Esophagus muscularis mucosa (tissue), 4 donors: ENCODE measurements at places on chromosomes 7 and 10. TPM values are rescaled to one million over a fixed set of nuclear protein-coding genes. Genes with fewer than 3 reads are reported as not detected.

PRR15 gene
- not detected for total RNA-seq

- no peak for DNase-seq
These were observed 2.2 kb upstream of the ACHE start for GRCh38 chr7:100897772-100898454.

- DNase-seq, result no peak
These were observed 439.5 kb downstream of the NEBL start for GRCh38 chr10:20457649-20458048.

DNA sequence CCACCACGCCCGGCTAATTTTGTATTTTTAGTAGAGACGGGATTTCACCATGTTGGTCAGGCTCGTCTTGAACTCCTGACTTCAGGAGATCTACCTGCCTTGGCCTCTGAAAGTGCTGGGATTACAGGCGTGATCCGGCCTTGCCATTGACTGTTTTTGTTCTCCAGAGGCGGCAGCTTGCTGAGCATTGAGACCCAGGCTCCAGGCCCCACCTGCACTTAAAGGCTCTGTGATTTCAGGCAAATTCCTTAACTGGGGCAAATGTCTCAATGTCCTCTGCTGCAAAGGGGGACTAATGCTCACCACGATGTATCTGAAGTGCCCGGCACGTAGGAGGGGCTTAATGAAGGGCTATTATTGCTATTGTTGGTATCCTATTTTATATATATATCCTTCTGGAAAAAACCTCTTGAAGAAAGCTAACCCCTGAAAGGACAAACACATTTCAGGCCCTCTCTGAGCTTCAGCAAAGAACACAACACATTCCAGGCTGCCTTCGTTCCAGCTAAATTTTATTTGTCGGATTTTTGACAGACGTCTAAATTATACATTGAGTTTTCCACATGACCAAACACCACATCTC, 29.0 kb downstream of the TRIM8 start:
- DNase-seq, result no peak

DNA sequence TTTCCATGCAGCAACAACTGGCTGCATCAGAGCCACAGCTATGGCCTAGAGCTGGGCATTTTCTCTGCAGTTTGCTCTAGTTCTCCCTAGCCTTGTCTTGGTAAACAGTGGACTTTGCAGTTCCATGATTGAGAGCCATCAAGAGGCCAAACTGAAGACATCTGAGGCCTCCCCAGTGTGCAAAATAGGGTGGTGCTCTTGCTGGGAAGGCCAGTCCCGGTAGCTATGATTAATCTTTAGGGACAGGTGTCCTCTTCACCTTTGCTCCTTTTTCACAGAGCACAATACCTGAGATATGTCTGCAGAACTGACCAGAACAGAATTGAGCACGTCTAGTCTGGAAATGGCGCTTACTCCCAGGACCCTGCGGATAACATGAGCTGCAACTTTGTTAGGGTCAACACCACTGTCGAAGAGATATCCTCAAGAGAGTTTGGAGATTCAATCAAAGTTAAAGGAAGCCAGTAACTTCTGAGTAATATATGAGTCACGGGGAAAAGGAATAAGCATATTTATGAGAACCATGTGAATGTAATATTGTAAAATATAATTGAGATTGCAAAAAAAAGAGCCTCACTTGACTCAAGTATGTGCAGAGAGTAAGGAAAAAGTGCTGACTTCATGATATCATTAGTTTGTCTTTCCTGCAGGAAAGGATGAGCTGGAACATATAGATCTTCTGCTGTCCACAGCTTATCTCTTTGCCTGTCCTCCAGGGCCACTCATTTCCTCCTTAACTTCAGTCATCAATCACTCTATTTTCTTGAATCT, 76.7 kb downstream of the ANK3 start:
- no peak for DNase-seq
